Activated T-helper 1 cell treated with anti-CD3 and anti-CD28 coated beads, Interleukin-12 subunit alpha, Interleukin-12 subunit beta, Interleukin-2, Interleukin-4 antibody, amounts not matched to agents 30 ng/mL and 10 ng/mL and 1 ng/mL, durations not matched to agents 14 hours and 24 hours and 36 hours (primary cell): ENCODE measurements at places on chromosomes 5 and 9.

DNA sequence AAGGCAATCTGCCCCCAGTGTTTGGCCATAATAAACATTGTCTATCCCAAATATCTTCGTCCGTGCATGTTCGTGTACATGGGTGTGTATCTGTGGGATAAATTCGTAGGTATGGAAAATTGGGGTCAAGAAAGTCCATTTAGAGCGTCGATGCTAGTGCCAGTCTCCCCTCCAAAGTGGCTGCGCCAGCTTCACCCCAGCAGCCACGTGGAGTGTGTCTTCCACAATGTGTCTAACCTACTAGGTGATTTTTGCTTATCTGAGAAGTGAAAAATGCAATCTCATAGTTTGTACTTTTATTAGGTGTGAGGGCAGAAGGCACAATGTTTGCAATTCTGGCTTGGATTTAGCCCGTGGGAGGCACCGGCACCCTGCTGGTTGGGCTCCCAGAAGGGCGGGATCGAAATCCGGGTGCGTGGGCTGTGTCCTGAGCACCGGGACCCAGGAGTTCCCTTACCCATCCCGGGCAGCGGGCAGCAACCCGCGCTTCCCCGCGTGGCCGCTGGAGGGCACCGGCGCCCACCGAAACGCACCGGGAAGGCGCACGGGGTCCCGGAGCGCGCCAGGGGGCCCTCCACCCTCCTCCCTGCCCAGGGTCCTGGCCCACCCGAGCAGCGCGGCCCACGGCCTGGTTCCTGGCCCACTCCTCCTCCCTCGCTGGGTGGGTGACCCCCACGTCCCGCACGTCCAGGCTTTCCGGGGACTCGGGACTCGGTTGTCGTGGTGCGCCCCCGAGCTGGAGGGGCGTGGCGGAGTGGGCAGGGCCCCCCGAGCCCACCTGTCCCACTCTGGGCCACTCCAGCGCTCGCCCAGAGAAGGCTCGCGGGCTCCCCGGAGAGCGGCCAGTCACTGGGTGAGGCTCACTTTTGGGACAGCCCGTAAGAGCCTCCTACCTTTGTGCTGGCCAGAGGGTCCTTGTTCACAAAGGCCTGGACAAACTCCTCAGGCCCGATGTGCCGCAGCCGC is 55.4 kb upstream of the RNF130 start:
- DNase-seq, result no peak

GRCh38 chr5:145922059-145922458 is 14.3 kb upstream of the SH3RF2 start:
- no peak for DNase-seq

DNA sequence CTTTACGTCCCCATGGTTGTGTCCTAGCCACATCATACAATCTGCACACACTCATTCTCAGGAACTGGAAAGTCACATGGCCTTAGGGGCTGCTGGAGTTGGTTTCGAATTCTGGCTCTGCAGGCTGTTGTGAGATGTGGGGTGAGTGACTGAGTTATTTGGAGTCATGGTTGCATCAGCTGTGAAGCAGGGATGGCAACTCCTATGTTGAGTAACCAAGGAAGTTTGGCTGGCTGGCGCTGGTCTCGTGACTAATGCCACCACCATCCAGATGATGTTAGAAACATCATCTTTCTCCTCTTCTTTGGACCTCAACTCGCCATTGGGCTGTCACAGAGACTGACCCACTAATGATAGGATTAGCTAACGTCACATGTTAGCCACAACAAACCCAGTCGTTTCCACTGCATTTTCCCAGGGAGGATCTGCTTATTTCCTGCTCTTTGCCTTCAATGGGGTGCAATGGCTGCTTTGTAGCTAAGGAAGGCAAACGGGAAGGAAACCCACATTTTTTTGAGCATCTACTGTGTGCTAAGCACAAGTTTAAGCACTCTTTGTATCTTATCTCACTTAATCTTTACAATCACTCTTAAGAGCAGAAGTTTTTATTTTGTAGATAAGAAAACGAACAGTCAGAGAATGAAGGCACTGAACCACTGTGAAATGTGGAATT is 78.1 kb upstream of the UBTD2 start:
- DNase-seq, result no peak

DNA sequence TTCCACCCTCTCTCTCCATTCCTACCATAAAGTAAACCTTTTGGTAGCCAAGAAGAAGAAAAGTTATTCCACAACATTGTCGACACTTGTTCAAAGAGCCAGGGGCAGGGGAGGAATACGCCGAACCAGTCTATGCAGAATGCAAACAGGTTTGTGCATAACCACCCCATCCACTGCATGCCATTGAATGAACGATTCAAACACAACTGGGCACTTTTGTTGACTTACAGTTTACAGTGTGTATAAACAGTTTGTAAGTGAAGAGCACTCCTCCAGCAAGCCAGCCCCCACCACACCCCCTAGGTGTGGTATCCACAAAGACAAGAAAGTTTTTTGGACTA is 6.8 kb upstream of the S1PR3 start:
- no peak for DNase-seq

DNA sequence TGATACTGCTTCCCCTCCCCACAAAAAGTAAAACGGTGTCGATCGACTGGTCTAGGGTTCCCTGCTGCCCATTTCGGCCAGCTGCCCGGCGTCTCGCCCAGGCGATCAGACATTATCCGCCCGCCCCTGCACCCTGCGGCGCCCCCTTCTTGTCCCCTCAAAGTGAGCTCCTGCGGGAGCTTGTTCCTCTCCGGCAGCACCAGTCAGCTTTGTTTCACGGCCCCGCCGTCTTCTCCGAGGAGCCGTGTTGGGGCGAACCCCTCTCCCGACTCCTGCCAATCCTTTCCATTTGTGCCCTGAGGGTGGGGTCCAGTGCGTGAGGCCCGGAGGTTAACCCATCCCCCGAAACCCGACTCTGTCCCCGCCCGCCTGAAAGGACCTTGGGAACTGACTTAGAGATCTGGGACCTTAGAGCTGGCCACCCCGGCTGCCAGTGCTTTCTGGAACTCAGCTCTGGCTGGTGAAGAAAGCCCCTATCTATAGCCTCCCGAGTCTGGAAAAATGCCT is 518 bp downstream of the UBE2B start:
- peak; percentile 28 for DNase-seq

GRCh38 chr5:52693280-52693679 is 94.4 kb upstream of the ITGA1 start:
- no peak for DNase-seq

- no peak for DNase-seq
These were observed 6.1 kb upstream of the PTGS1 start for GRCh38 chr9:122364783-122365150.

GRCh38 chr5:138708791-138709190 is 44.4 kb upstream of the CTNNA1 start:
- no peak for DNase-seq

DNA sequence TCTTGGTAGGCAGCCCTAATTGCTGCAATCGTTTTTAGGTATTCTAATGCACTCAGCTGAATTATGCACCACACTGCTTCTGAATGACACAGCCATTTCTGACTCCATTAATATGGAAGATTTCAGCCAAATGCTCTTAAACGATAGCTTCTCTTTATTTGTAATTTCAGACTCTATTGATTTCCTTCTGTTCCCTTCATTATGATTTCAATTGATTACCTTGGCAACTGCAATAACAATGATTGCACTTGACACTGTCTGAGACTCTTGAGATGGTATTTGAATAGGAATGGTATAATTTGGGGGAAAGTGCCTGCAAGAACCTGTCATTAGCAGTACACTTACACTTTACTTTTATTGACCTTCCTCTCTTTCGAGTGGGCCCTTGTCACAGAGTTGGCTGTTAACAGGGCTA is 296.1 kb upstream of the DMAC1 start:
- DNase-seq, result no peak

DNA sequence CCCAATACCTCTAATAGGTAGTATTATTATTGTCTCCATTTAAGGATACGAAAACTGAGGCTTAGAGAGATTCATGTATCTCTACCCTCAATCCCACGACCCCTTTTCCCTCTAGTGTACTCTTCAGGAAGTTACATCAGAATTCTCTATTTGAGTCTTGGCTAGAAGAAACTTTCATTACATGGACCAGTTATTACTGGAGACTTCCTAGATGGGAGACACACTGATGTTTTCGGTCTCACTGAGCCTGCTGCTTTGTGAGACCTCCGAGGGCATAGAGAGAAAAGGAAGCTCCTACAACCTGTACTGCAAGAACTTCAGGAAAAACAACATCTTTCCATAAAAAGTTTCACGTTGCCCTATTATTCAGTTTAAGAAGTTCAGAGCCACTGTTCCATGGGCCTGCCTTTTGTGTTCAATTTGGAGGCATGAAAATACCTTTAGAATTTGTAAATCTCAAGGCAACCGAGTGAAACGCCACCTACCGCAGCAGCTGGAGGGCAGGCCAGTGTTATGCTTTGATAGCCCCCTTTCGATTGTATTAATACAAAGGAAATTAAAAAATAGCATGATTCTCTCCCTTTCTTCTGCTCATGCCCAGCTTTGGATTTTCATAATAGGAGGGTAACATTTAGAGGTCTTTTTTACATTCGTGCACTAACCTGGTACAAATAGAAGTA is 223.3 kb downstream of the EBF1 start:
- no peak for DNase-seq

- DNase-seq, result no peak
These were observed 69.7 kb downstream of the GRAMD2B start for GRCh38 chr5:126492939-126493338.

- DNase-seq, result no peak
These were observed 146.0 kb upstream of the PPP1R2B start for GRCh38 chr5:156704139-156704538.

GRCh38 chr9:95462249-95463147 is 54.3 kb downstream of the PTCH1 start:
- DNase-seq, result peak; percentile 78

DNA sequence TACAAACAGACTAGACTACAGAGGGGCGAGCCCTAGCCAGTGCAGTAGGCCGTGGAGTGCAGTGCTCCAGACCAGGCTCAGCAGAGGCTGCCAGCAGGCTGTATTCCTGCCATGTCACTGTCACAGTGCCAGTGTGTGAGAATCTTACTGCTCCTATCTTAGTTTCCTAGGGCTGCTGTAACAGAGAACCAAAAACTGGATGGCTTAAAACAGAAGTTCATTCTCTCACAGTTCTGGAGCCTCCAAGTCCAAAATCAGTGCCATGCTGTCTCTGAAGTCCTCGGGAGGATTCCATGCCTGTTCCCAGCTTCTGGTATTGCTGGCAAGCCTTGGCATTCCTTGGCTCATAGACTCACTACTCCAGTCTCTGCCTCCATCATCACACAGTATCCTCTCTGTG is 75.0 kb upstream of the SAP30L start:
- no peak for DNase-seq

- no peak for DNase-seq
These were observed 493.6 kb downstream of the GADD45G start for GRCh38 chr9:90098408-90098807.

DNA sequence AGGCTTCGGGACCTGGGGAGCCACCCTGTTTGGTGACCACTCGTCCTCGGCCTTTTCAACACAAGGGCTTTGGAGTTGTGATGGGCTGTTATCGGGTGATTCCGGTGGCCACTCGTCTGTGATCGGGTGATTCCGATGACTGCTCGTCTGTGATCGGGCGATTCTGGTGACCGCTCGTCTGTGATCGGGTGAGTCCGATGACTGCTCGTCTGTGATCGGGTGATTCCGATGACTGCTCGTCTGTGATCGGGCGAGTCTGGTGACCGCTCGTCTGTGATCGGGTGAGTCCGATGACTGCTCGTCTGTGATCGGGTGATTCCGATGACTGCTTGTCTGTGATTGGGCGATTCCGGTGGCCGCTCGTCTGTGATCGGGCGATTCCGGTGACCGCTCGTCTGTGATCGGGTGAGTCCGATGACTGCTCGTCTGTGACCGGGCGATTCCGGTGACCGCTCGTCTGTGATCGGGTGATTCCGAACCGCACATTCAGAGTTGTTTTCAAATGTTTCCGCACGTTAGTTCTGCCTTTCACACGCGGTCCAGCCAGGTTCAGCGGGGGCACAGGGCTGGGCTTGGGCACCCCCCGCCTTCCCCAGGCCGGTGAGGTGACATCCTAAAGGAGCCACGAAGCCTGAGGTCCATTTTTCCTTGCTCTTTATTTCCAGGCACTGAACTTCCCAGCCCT is 30.3 kb downstream of the TPPP start:
- no peak for DNase-seq

DNA sequence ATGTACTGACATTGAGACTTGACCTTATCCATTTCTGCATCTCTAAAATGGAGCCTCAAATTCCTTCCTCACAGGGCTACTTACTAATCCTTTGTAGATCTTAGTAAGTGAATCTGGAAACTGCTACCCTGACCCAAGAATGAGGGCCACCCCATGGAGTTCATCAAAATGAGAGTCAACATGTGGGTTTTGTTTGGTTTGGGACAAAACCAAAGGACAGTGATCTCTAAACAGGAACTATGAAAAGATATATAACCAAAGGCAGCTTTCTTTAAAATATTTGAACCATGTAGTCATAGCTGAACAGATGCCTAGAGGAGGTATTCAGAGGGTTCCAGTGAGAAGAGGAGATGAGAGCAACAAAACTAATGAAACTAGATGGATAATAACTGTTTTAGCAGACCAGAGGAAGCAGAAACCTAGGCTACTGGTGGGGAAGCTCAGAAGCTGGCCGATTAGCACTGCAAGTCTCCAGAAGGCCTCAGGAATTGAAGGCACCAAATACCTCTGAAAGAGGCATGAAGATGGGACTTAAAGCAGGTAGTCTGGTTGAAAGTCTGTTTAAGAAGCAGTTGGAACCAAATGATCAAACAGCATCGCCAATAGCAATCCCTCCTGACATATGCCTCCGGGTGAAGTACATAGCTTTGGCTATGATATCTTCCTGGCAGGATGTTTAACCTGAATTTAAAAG is 45.8 kb downstream of the THOC3 start:
- DNase-seq, result no peak

GRCh38 chr5:36535859-36536615 is 70.4 kb upstream of the SLC1A3 start:
- no peak for DNase-seq

DNA sequence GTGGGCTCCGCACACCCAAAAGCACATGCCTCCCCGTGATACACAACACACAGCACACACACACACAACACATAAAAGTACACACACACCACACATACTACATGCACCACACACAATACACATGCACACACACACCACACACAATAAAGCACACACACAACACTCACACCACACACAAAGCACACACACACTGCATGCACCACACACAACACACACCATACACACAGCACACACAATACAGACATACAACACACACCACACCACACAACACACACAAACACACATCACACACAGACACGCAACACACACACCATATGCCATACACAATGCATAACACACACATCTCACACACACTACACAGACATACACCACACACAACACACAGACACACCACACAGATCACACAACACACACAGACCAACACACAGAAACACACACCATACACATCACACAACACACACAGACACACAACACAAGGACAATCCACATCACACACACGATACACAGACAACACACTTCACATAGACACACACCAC is 3.4 kb upstream of the CCDC187 start:
- DNase-seq, result no peak

DNA sequence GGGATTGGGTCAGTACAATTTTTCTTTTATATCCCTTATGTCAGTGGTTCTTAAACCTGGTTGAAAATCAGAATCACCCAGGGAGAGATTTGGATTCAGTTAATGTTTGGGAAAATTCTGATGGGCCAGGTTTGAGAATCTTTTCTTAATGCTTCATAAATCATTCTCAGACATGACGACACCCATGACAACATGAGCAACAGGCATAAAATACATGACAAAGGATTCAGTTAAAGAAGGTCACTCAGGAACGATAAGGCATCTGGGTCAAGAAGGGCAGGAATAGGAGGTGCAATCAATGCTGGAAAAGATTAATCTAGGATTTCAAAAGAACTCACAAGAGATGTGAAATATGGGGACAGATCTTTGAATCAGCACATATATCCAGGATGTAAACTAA is 41.8 kb downstream of the ELOVL7 start:
- DNase-seq, result no peak
